ENCODE measurements at places on chromosomes 11 and 22. TPM values are rescaled to one million over a fixed set of nuclear protein-coding genes. Genes with fewer than 3 reads are reported as not detected.

GRCh38 chr11:35271031-35271430 lies 132.1 kb downstream of the CD44 start:
- no peak overlapping the region for H3K27ac ChIP-seq
- H3K4me3 ChIP-seq, result no peak overlapping the region
- DNase-seq, result no peak
- H3K36me3 ChIP-seq, result peaks cover 2% of the 10 kb centered on the region
- peaks cover 8% of the 10 kb centered on the region for H3K27me3 ChIP-seq
- H3K4me1 ChIP-seq, result peaks cover 54% of the 10 kb centered on the region

DNA sequence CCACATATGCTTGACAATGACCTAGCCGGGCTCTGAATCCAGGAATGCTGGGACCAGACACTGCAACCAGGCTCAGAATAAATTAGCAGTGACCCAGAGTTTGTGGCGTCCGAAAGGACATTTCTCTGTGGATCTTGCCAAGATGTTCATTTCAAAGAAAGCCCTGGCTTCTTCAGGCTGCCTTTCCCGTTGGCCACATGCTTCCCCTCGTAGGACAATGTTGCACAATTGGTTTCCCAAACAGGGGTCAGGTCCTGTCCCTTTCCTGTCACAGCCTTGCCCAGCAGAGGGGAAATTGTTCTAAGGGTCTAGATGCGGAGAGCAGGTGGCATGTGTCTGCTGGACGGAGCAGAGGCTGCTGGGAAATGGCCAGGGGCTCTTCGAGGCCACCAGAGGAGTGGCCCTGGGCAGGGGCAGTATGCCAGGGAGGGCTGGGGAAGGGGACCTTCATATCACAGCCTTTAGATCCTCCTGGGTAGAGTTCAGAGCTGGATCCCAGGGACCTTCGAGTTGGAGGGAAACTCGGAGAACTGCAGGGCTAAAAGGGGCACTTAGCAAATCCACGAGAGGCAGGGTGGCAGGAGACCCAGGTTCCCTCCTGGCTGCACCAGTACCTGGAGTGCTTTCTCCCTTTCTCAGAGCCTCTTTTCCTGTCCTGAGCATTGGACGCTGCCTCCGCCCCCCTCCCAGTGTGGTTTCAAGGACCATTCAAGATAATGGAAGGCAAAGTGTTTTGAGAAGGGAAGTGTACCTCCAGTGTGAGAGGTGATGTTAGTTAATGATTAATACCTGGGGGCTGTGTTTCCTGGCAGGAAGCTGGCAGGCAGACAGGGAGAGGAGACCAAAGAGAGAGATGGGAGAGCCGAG lies 42.3 kb downstream of the C11orf96 start:
- H3K4me1 ChIP-seq, result no peaks in the 10 kb centered on the region
- no peaks in the 10 kb centered on the region for H3K36me3 ChIP-seq
- H3K4me3 ChIP-seq, result no peak overlapping the region

The AIFM3 gene
- total RNA-seq, result 0.93 TPM

The PGA5 gene
- total RNA-seq, result not detected
